ENCODE measurements at places on chromosomes 3 and 15. TPM values are rescaled to one million over a fixed set of nuclear protein-coding genes. Genes with fewer than 3 reads are reported as not detected.

The GPR171 gene
- 222 TPM for total RNA-seq

The HIGD2B gene
- 0.20 TPM for total RNA-seq

The SLC22A14 gene
- not detected for total RNA-seq

The CLDN18 gene
- total RNA-seq: not detected

The TMC3 gene
- not detected for total RNA-seq

GRCh38 chr3:64184621-64185020, 40.6 kb downstream of the PRICKLE2 start:
- no peak for DNase-seq
- H3K4me3 ChIP-seq: no peak overlapping the region
- H3K27ac ChIP-seq: no peak overlapping the region
- H3K4me1 ChIP-seq: no peaks in the 10 kb centered on the region

DNA sequence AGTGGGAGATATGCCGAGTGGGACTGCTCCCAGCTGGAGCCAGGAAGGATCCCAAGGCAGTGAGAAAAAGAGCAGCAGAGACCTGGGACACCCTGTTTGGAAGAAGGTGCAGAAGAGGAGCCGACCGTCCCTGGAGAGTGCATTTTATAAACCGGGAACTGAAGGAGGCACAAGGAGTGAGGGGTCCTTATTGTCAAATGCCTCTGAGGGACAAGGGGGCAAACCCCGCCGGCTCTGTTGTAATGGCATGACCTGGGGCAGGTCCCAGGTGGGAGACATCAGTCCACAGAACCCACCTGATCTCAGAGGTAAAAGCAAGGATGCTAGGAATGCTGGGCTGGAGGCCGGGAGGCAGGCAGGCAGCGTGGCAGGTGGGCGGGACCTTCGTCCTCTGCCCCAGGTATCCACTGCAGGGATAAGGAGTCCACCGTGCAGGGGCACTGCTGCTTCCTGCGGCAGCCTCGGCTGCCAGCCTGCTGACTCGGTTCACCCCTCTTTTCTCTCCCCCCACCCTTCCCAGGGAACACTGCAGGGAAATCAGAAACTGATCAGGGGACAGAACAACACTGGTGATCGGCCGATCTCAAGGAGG, 26.9 kb downstream of the ADAMTS17 start:
- no peak for DNase-seq
- H3K4me3 ChIP-seq: no peak overlapping the region
- H3K27ac ChIP-seq: no peak overlapping the region
- H3K27me3 ChIP-seq: no peaks in the 10 kb centered on the region

DNA sequence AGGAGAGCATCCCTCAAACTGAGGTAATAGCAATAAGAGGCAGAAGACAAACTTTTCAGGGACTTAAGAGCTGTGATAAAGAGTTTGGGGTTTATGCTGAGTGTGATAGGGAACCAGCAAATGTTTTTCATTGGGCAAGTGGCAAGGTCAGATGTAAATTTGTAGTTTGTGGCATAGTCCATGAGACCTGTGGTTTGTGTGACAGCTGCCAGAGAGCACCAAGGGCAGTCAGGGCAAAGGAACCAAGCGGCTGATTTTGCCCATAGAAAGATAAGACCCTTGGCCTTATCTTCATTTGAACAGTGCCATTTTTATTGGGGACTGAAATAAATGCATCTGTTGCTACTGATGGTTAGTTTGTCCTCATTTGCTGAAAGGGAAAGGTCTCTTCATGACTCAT, 220.3 kb downstream of the LRRN1 start:
- no peaks in the 10 kb centered on the region for H3K4me1 ChIP-seq
- H3K27me3 ChIP-seq: no peaks in the 10 kb centered on the region
- H3K36me3 ChIP-seq: no peaks in the 10 kb centered on the region
- no peak overlapping the region for H3K4me3 ChIP-seq
- H3K27ac ChIP-seq: no peak overlapping the region

DNA sequence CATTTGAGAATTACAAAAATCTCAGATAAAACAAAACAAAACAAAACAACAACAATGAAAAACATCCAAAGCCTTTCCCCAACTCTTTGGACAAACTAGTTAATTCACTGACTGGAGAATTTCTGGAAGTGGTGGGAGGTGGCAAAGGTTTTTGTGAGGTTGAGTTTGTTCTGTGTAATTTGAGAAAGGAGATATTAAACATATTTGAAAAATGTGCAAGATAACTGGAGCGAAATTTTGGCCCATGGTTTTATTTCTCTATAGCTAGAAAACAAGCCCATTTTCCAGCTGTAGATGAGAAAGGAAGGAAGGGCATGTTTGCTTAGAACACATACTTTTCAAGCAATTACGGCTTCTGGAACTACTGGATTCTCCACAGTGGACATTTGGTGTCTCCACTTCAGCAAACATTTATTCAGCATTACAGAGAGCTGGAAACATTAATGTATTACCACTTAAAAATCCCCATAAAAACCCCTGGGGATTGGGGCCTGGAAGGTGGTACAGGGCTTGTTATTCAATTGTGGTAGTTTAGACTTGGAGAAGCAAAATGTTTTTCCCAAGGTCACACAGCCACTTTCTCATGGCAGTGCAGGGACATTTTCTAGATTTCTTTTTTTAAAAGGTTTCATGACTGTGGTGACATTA, 135.8 kb downstream of the THSD4 start:
- no peaks in the 10 kb centered on the region for H3K4me1 ChIP-seq
- H3K27ac ChIP-seq: no peak overlapping the region
- no peaks in the 10 kb centered on the region for H3K27me3 ChIP-seq
- no peaks in the 10 kb centered on the region for H3K36me3 ChIP-seq

DNA sequence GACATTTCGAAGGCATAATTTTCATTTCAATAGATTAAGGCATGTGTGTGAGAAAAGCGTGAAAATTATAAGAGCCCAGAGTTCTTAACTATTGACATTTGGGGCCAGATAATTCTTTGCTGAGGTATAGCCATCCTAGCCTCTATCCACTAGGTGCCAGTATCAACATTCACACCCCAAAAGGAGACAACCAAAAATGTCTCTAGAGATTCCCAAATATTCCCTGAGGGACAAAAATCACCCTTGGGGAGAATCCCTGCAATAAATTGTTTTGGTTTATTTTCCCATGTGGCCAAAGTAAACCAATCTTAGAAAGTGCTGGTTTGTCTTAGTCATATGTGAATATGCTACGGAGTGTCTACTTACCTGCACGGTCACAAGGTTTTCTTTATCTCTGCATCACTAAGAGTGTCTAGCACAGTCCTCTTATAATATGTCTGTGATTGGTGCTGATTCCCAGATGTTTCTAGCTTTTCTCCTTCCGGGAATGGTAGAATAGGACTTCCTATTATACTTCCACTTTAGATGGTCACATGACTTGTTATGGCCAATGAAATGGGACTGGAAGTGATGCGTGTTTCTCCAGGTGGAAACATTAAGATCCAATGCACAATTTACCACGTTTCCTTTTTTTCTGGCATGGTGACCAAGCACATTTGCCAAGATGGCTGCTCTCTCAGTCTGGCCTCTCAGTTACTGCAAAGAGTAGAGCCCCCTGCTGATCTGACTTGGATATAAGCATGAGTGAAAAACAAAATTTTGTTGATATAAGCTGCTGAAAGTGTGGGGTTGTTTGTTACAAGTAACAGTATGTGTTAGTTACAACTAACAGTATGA, 8.0 kb upstream of the KBTBD8 start:
- DNase-seq: no peak
- peaks cover 16% of the 10 kb centered on the region for H3K27me3 ChIP-seq
- H3K4me1 ChIP-seq: no peaks in the 10 kb centered on the region
- H3K36me3 ChIP-seq: no peaks in the 10 kb centered on the region

DNA sequence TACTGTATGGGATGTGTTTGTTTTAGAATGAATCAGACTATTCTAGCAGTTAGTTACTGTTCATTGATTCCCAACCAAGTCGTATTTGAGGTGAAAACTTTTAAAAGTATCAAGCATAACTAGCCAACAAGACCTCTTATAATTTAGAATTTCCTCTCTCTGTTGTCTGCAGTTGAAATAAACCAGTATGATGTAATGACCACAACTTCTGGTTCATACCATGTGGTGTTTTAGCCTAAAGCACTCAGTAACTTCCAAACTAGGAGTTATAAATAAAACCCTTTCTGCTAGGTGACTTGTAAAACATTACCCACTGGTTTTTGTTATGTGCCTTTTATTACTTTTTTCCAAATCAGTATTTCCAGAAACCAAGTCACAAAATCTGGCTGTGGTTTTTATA, 19.8 kb upstream of the P2RY12 start:
- no peak for DNase-seq
- H3K27me3 ChIP-seq: no peaks in the 10 kb centered on the region
- peaks cover 2% of the 10 kb centered on the region for H3K4me1 ChIP-seq
- H3K36me3 ChIP-seq: no peaks in the 10 kb centered on the region
- H3K27ac ChIP-seq: no peak overlapping the region
- no peak overlapping the region for H3K4me3 ChIP-seq

- no peaks in the 10 kb centered on the region for H3K36me3 ChIP-seq
- H3K4me1 ChIP-seq: no peaks in the 10 kb centered on the region
- no peak overlapping the region for H3K4me3 ChIP-seq
- H3K27ac ChIP-seq: no peak overlapping the region
Observed at GRCh38 chr3:170309046-170309445, 48.5 kb upstream of the SKIL start.

DNA sequence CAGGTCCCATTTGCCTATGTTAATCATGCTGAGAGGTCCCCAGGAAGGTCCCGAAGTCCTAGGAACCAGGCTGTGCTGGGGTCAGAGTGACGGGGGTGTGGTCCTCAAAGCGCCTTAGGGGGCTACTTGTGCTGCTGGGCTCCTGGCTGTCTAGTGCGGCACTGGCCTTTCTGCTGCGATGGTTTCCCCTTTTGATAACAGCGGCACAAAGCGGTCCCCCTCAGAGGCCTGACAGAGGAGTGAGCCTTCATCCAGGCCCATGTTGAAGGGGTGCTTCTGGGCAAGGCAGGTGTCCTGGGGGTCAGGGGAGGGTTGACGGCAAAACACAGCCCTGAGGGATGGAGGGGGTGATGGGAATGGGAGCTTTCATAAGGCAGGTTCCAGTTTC, 68.8 kb downstream of the HMCES start:
- peaks cover 22% of the 10 kb centered on the region for H3K27me3 ChIP-seq
- H3K27ac ChIP-seq: no peak overlapping the region
- no peak overlapping the region for H3K4me3 ChIP-seq
- no peak for DNase-seq
- H3K4me1 ChIP-seq: peaks cover 6% of the 10 kb centered on the region

- H3K27ac ChIP-seq: no peak overlapping the region
- DNase-seq: no peak
- H3K4me1 ChIP-seq: peaks cover 31% of the 10 kb centered on the region
- H3K36me3 ChIP-seq: no peaks in the 10 kb centered on the region
- H3K4me3 ChIP-seq: peak overlapping the region; percentile 54
Observed at GRCh38 chr3:32816439-32817256, 1.1 kb upstream of the TRIM71 start.

- no peak overlapping the region for H3K4me3 ChIP-seq
- no peaks in the 10 kb centered on the region for H3K36me3 ChIP-seq
- H3K27ac ChIP-seq: no peak overlapping the region
- DNase-seq: no peak
Observed at GRCh38 chr3:188139466-188139865, 14.5 kb upstream of the LPP start.

DNA sequence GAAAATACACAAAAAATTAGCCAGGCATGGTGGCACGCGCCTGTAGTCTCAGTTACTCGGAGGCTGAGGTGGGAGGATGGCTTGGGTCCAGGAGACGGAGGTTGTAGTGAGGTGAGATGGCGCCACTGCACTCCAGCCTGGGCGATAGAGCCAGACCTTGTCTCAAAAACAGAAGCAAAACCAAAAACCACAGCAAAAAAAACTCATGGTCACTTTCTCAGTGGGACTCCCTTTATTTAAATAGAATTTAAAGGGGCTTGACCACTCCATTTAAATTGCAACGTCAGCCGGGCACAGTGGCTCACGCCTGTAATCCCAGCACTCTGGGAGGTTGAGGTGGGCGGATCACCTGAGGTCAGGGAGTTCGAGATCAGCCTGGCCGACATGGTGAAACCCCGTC, 32.8 kb downstream of the ARHGAP31 start:
- H3K27me3 ChIP-seq: peaks cover 18% of the 10 kb centered on the region
- DNase-seq: no peak
- no peak overlapping the region for H3K27ac ChIP-seq
- peaks cover 3% of the 10 kb centered on the region for H3K36me3 ChIP-seq
- H3K4me3 ChIP-seq: no peak overlapping the region

GRCh38 chr15:29871401-29871800, 49.1 kb upstream of the TJP1 start:
- peaks cover 3% of the 10 kb centered on the region for H3K27me3 ChIP-seq
- no peak overlapping the region for H3K27ac ChIP-seq
- no peak for DNase-seq
- H3K36me3 ChIP-seq: no peaks in the 10 kb centered on the region
- no peak overlapping the region for H3K4me3 ChIP-seq
- no peaks in the 10 kb centered on the region for H3K4me1 ChIP-seq

- DNase-seq: no peak
- H3K27ac ChIP-seq: peak overlapping the region; percentile 1
- H3K4me3 ChIP-seq: peak overlapping the region; percentile 39
- peaks cover 76% of the 10 kb centered on the region for H3K36me3 ChIP-seq
- H3K4me1 ChIP-seq: peaks cover 75% of the 10 kb centered on the region
- H3K27me3 ChIP-seq: no peaks in the 10 kb centered on the region
Observed at GRCh38 chr15:85584872-85585271, 204.5 kb downstream of the AKAP13 start.

DNA sequence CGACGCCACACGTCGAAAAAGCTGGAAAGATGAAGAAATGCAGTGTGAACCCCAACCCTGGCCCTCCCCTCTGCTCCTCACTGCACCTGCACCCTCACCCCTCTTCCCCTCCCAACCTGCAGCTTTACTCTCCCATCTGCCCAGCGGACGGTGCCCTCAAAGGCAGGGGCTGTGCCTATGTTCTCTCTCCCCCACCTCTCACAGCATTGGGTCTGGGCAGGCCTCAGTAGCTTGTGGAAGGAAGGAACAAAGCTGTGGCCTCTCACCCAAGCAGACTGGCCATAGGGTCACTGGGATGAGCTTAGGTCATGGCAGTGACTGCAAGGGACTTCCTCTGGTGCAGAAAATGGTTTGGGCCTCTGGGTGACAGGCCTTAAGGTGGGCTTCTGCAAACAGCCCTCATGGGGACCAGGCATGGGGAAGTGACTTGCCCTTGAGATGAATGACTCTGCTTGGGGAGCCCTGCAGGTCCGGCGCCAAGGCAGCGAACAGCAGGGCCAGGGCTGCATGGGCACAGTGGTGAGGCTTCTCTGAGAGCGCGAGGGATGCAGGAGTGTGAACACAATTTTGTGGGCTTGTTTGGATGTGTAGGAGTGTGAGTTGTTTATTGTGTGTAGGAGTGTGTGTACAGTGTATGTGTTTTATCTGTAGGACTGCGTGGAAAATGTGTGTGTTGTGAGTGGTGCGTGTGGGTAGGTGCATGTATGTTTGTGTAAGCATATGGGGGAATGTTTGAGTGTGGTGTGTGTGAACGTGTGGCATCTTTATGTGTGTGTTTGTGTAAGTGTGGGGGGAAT, 29.2 kb downstream of the SRPRB start:
- H3K4me3 ChIP-seq: no peak overlapping the region
- no peaks in the 10 kb centered on the region for H3K27me3 ChIP-seq
- H3K36me3 ChIP-seq: no peaks in the 10 kb centered on the region
- no peaks in the 10 kb centered on the region for H3K4me1 ChIP-seq
- peak; percentile 10 for DNase-seq
- H3K27ac ChIP-seq: no peak overlapping the region

All from activated CD4-positive, alpha-beta memory T cell treated with anti-CD3 and anti-CD28 coated beads, Interleukin-2, amount 10 ng/mL, durations not matched to agents 7 days and 5 days (primary cell).